ENCODE measurements at places on chromosomes 5 and 9.

DNA sequence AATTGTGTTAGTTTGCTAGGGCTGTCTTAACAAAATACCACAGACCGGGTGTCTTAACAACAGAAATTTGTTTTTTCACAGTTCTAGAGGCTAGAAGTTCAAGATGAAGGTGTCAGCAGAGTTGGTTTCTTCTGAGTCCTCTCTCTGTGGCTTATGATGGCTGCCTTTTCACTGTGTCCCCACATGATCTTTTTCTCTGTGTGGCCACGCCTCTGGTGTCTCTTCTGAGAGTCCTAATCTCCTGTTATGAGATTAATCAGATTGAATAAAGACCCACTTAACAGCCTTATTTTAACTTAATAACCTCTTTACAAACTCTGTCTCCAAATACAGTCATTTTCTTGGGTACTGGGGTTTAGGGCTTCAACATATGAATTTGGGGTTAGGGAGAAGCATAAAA, 561.1 kb downstream of the NR2F1-AS1 start:
- no peak for DNase-seq

GRCh38 chr5:153792305-153792704, 246.4 kb downstream of the FAM114A2 start:
- DNase-seq = no peak

- no peak for DNase-seq
Measured at GRCh38 chr9:137809040-137809576, 68.5 kb upstream of the CACNA1B start.

GRCh38 chr9:115042781-115043509, 75.0 kb downstream of the TNC start:
- no peak for DNase-seq

DNA sequence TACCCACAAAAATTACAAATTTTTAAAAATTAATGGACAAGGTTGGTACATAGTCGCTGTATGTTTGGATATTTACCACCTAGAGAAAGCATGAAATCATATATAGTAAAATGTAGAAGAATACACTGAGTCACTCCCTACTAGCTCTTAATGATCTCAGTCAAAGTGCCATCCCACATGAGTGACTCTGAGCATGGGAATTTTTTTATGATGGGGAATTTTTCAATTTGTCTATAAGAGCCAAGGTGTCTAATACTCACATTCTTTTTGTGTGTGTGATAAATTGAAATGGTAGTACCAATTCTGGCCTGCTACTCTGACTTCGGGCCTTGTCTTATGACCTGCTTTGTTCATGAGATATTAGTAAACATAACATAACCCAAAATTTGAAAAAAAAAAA, 483.2 kb downstream of the CDH10 start:
- no peak for DNase-seq
